ENCODE measurements at places on chromosomes 5 and 9.

GRCh38 chr5:179270581-179271427 is 74.5 kb downstream of the ADAMTS2 start:
- peak; percentile 38 for DNase-seq

GRCh38 chr9:129014608-129015007 is 13.5 kb downstream of the SH3GLB2 start:
- no peak for DNase-seq

DNA sequence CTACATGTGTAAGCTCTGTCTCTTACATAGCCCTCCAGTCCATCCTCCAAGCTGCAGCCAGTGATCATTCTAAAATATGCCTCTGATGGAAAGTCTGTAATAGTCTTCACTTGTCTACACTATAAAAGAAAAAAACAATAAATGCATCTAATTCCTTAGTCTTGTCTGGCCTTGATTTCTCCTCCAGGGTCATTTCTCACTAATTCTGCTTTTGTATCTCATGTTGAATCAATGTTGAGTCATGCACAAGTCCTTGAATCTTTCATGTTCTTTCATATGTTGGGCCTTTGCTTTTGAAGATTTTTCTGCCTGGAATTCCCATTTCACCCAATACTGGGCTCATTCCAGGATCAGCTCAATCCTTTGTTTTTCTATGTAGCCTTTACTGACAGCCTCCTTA is 121.1 kb upstream of the TRIM32 start:
- peak; percentile 13 for DNase-seq

DNA sequence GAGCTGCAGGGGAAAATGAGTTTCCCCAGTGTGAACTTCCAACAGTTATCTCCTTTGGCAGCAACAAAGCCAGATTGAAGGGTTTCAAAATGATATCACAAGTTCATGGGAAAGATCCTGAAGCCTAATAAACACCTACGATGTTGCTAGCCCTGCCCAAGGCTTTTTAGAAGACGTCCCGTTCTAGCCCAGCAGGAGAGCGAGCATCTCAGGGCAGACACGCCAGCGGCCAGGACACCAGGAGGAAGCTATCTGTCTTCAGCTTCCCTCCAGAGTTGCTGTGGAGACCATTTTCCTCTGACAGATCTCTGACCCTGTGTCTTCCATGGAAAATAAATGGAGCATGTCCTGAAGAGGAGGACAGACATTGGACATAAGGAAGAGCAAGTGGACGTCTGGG is 98.4 kb downstream of the FBXO38 start:
- no peak for DNase-seq

- DNase-seq: peak; percentile 64
Measured at GRCh38 chr9:3502560-3503398, 23.0 kb downstream of the RFX3 start.

DNA sequence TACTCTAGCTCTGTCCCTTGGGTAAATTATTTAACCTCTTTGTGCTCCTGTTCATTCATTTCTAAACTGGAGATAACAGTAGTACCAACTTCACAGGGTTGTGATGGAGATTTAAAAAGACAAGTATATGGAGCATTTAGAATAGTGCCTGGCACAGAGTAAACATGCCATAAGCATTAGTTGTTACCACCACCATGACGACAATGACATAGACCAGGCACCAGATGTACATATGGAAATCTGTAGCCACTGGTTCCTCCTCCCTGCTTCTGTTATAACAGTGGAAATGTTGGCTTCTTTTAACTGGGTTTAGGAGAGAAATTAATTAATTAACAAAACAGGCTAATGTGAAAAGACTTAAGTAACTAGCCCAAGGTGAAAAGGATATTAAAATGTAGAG is 217.5 kb downstream of the DENND1A start:
- no peak for DNase-seq

DNA sequence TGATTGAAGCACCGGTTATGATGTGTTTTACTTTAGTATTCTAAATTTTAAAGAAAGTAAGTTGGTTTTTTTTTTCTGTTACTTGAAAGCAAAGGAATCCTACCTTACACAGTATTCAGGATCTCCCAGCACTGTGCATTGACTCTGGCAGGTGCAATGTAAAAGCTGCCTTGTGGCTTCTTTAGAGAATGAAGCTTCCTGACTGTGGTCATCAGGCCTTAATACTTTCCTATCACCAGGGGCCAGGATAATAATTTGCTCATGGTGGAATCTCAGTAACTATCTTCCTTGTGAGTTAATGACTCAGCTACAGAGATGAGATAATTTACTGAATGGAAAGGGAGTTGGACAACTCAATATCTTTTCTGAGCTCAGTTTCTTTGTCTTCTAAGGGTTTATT is 435.5 kb upstream of the ZNF608 start:
- no peak for DNase-seq

DNA sequence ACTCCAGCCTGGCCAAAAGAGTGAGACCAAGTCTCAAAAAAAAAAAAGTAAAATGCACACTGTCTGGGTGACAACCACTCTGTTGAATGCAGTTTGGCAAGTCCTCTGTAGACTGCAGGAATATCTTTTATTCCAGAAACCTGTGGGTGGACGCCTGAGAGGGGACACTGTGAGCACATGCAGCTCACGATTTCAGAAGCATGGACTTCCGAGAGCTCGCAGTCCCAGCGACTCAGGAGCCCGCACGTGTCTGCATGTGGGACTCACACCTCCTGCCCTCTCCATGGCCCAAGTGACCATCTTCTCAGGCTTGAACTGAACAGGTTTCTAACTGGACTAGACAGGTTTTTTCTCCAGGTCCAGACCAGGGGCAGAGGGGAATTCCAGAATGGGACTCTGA is 388.6 kb upstream of the IRX2 start:
- DNase-seq: no peak

DNA sequence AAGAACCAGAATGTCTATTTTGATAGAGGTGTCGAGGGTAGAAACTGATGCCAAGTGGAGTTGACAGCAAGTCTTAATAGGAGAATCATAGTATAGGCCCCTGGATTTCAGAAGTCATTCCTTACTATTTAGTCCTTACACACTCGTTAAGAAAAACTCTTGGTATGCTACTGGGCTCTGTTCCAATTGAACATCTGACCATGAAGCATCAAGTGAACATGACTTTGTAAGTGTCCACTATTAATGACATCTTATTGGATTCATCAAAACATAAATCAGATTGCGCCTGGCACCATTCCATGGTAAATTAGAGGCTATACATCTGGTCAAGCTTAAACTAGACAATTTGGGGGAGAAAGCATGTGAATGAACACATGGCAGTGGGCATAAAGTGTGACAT is 1056.5 kb upstream of the EDIL3 start:
- no peak for DNase-seq

- no peak for DNase-seq
Measured at GRCh38 chr9:38058452-38059232, 10.4 kb downstream of the SHB start.

DNA sequence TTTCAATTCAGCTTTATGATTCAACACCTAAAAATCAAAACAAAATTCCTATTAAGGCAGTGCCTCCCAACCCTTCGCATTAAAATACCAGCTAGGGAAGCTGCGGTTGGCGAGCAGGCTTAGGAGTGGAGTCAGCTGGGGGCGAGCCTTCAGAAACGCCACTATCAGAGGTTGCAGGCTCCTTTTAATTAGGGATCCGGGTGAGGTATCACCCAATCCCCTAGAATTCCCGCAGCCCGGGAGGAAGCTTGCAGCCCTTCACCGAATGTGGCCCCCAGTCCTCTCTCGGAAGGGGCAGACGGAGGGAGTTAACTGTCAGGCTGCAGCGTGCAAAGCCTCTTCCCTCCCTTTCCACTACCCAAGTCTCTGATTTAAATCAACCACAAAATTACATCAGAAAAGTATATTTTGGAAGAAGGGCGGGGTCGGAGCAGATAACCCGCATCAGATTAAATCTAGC is 1.7 kb downstream of the STC2 start:
- peak; percentile 91 for DNase-seq

DNA sequence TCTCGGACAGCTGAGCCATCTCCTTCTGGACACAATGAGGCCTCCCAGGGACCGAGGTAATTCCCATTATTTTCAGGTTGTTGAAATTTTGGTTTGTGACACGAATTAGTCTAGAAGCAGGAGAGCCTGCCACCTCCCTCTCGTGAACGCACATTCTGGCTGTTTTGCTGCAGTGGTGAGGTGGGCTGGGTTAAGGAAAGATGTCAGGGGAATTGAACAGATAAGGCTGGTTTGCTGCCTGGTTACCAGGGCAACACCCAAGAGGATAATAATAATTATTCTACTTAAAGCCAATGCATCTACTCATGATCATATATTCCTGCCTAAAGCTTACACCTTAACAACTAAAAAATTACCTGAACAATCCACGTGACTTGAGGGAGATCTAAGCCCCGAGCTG is 38.1 kb downstream of the DDX31 start:
- DNase-seq: no peak

- DNase-seq: no peak
Measured at GRCh38 chr5:42767491-42768105, 11.0 kb downstream of the CCDC152 start.

DNA sequence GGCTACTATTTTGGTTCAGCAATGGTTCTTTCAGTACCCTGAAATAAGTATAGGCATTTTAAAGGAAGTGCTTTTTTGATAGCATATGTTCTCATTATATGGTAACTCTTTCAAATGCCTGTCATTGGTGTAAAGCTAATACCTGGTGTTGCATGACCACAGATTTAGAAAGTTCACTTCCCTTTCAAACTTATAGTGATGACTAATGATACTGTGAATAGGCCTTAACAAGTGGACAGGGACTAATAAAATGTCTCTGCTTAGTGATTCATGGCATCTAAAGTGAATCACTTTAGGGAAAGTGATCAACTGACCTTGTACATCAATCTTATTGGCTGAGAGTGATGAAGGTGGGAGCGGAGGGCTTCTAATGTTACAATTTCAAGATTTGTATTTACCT is 21.6 kb downstream of the MRPL22 start:
- DNase-seq: peak; percentile 28

DNA sequence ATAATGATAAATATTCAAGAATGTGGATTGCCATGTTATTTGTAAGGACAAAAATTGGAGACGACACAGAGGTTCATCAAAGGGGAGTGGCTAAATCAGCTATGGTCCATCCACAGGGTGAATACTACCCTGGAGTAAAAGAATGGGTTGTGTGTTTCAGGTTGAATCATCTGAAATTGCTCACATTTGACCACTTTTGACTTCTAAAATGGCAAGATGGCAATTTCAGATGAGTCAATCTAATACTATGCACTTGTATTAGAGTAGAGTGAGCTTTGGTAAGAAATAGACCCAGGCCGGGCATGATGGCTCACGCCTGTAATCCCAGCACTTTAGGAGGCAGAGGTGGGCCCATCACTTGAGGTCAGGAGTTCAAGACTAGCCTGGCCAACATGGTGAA is 131.8 kb downstream of the GAPVD1 start:
- DNase-seq: peak; percentile 65

All from astrocyte (in vitro differentiated cells and primary cell).